Activated CD8-positive, alpha-beta memory T cell treated with anti-CD3 and anti-CD28 coated beads, Interleukin-2, amount 50 U/mL, for 48 hours (primary cell): ENCODE measurements at places on chromosomes 4 and X.

DNA sequence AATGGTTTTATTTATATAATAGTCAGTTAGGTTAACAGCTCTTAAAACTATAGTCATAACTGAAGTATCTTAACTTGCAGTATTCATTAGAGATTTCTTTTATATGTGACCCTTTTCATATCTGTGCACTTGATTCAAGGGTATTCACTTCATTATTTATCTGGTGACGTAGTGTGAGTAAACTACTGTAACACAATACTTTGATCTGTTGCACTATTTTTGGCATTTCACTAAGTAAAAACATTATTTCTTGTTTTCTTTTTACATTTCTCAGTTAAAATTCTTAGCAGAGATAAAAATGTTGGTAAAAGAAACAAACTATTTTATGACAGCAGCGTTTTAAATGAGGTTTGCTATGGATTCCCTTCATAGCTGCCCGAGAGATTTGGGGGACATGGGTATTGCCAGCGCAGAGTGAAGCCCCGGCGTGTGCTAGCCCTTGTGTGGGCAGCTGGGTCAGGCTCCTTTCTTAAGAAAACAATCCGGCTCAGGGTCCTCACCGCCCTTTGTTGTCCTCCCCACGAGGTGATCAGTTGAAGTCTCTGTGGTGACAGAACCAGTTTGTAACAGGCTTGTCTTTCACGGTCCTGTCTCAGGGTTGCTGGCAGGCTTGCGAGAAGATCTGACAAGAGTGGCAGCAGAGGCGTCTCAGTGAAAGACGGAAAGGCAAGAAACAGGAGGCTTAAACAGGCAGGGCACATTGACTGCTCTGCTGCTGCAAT is 293.4 kb downstream of the BMPR1B start:
- DNase-seq: no peak

DNA sequence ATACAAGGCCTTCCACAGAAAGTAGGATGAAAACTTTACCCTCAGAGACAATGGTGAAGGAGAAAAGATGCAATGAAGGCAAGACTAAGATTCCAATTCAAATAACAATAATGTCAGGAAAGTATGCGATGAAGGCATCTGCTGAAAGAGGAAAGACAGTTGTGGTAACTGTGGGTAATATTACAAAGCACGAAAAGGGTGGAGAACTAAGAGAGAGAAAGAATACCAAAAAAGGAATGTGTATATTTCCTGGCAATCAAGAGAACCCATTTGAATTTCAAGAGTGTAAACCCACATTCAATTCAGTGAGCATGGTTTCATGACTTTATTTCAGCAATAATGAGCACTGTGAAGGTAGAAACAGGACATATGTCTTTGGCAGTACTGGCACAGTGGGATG is 225.5 kb downstream of the PALLD start:
- no peak for DNase-seq

DNA sequence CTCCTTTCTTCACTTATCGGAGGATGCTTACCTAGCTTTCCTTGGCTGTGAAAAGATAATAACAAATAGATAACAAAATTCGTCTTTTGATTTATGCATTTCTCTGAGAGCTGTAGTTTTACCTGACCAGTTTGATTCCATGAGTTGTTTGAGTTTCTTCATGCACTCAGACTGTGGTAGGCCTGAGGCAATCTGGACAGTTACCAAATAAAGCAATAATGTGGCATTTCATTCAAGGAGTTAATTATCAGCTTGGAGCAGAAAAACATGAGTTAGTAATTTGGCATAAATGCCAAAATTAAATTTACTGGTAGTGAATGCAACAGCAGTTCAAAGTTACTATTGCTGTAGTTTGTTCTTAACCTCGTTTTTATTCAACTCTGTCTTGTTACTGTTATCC is 53.5 kb downstream of the FABP2 start:
- no peak for DNase-seq

GRCh38 chr4:40581254-40582140 is 48.2 kb downstream of the RBM47 start:
- no peak for DNase-seq

DNA sequence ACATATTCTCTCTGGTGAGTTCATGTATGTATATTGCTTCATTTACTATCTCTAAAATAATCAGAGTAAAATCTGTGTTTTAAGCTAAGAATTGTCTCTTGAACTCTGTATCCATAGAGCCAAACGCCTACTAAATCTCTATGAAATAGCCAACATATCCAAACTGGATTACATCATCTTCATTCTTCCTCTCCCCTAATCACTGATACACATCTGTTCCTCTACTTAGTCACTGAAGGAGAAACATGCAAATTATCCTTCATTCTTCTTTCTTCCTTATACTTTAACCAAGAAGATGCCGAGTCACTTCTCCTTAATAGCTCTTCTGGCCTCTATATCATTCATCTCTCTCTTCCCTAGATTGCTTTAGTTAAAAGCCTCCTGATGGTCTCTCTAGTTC is 630.4 kb upstream of the FTHL17 start:
- DNase-seq: no peak

GRCh38 chr4:76767983-76768382 is 130.0 kb downstream of the SOWAHB start:
- no peak for DNase-seq

DNA sequence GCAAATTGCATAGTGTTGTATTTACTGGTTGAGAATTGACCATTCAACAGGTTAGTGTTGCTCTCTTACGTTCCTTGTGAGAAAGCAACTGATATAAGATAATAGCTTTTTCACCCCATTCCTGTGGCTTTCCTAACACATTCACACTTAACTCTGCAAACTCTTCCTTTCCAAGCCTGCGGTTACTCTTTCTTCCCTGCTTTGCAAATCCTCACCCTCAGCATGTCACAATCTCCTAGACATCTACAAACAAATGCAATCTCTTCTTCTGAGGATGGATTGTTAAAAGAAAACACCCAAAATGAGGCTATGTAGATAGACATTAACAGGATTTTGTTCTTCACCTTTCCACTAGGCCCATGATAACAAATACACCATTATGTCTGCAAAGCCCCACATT is 771.7 kb upstream of the PCDH7 start:
- no peak for DNase-seq

DNA sequence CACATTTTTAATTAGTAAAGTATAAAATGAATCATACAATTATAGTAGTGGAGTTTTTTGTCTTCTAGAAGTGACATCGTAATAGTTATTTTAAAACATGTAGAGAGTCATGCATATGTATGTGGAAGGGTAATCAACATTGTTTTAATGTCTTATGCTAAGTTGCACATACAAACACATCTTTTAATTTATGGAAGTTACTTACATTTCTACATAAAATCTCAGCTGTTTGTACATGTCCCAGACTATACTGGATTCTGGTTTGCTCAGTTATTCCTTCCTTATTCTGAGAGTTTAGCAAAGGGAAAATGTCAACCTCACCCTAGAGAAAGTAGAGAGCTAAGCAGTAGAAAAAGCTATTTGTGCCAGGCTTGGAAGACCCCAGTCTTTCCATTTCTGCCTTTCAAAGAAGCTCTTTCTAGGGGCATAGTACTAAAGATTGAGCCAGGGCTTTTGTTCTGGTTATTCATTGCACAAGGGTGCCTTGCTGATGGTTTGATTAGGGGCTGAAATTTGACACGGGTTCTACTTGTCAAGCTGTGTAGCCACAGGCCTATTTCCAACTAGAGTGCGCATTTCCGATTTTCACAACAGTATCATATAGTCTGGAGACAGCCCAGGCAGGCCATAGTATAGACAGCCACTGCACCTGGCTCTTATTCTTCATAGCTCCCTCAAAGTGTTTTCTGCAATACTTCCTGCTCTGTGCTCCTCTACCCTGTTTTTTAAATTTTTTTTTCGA is 106.3 kb downstream of the RPA4 start:
- no peak for DNase-seq

DNA sequence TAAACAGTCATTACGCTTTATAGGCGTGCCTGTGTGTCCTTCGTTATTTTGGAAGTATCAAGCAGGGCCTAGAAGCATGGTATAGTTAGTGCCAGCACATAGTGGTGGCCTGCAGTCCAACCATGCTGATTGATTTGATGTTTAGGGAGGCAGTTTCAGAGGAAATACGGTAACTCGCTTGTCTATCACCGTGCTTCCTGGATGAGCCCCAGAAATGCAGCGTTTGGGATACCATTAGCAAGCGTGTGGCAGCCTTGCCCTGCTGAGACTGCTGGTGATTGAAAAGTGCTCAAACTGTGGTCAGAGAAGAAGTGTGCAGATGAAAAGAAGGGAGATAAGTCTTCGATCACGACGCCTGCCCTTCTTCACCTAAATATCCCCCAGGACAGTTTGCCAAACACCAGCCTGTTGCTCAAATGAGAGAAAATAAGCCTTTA is 158.4 kb downstream of the CHIC2 start:
- DNase-seq: no peak

- no peak for DNase-seq
Measured at GRCh38 chrX:31117266-31117665, 45.4 kb upstream of the FTHL17 start.

DNA sequence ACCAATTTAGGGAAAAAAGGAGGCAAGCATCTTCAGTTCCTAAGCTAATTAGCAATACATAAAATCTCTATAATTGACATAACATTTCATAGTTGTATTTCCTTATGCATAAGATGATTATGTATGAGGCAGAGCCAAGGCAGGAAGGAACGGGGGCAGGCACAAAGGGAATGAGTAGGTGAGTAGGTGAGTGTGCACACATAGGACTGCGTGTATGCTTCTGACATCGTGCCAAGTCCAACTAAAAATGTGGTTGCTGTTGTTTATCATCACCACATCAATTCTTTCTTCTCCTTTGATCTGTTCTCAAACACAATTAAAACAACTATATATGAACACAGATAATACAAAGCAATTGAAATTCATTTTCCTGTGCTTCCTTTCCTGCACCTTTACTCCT is 131.2 kb downstream of the UNC5C start:
- no peak for DNase-seq

DNA sequence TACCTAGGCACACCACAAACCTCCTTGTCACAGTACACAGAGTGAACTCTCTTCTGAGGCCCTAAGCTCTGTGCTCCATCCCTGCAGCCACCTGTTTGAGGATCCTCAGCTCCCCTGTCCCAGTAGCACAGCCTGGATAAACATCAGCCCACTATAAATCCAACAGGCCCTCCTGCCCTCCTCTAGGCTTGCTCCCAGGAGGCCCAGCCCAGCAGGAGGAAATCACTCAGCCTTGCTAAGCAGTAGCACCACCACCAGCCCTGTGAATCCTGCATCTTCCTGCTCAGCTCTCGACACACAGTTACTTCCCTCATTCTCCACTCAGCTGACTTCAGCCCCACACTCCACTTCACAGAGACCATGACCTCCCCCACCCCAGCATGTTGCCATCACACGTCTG is 273.9 kb downstream of the BCOR start:
- DNase-seq: no peak

GRCh38 chr4:131192318-131192717 is 1956.8 kb upstream of the PCDH10 start:
- no peak for DNase-seq

- DNase-seq: no peak
Measured at GRCh38 chr4:26736621-26737020, 124.0 kb upstream of the STIM2 start.

DNA sequence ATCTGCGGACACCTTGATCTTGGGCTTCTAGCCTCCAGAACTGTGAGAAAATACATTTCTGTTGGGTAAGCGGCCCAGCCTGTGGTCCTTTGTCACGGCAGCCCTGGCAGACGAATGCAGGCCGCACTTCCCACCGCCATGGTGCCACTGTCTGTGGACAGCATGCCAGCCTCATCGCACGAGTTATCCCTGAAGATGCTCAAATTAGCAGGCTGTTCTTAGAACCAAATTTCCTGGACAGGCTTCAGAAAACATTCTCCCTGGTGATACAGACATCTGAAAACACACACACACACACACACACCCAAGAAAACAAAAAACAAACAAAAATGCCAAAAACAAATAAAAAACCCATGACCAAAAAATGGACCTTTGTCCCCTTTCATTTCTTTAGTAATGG is 343.5 kb upstream of the GATB start:
- no peak for DNase-seq

GRCh38 chr4:87949961-87950360 is 25.6 kb upstream of the SPP1 start:
- no peak for DNase-seq

GRCh38 chr4:80448056-80448455 is 112.5 kb downstream of the CFAP299 start:
- no peak for DNase-seq

GRCh38 chr4:74934016-74934831 is 1.3 kb downstream of the PARM1 start:
- DNase-seq: no peak

DNA sequence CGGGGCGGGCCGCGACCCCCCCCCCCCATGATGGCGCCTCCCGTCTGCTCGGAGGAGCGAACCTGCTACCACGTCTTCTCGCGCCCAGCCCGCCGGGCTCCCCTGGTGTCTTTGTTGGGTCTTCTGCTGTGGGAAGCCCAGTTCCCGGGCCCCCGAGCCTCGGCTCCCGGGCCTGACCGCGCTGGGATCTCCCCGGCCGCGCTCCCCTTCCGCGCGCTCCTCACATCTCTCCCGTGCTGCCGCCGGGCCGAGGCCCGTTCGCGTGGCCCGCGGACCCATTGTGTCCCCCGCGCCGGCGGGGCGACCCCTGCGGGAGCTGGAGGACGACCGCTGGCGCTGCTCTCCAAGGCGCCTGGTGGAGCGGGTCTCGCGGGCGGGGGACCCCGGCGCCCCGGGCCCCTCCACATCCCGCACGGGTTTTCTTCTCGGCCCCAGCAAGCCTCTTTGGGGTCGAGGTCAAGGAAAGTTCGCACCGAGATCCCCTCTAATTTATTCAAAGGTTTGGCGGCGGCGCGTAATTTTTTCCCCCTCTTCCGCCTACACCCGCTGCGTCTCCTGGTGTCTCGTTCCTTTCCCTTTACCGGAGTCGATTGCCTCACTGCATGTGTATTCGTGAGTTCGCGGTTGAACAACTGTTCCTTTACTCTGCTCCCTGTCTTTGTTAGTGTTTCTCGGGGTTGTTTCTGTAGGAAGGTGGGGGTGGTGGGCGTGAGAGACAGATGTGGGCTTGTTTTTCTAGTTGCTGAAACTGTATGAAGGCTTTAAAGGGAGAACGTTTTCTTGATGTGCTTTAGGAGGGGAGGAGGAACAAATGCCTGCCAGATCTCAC is 770 bp downstream of the SMAD1 start:
- peak; percentile 85 for DNase-seq

- no peak for DNase-seq
Measured at GRCh38 chrX:41529221-41529620, 82.1 kb downstream of the NYX start.

GRCh38 chrX:139905051-139905450 is 27.8 kb downstream of the ATP11C start:
- DNase-seq: no peak

DNA sequence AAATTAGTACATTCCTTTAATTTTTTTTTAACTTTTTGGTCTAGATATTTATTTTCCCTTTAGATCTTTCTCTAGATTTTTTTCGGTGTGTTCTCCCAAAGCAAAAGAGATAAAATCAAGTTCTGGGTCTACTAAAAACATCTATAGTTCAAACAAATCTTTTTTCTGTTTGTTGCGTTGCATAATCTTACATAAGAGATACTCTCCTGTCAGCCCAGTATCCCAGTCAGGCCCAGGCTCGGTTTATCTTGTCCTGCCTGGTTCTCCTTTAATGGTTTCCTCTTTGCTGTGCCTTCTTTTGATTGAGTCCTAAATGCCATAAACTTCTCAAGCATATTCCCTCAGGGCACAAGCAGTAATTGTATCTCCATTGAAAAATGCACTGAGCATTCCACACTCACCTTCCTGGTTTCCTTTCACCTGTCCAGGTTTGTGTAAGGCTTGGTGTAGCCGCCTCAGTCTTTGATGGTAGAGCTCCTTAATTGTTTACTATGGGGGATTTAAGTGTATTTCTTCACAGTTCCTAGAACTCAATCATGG is 104.9 kb downstream of the TMEM131L start:
- no peak for DNase-seq

GRCh38 chrX:17860179-17860780 is 818 bp downstream of the RAI2 start:
- DNase-seq: no peak
